ENCODE measurements at places on chromosomes 2 and 18.

DNA sequence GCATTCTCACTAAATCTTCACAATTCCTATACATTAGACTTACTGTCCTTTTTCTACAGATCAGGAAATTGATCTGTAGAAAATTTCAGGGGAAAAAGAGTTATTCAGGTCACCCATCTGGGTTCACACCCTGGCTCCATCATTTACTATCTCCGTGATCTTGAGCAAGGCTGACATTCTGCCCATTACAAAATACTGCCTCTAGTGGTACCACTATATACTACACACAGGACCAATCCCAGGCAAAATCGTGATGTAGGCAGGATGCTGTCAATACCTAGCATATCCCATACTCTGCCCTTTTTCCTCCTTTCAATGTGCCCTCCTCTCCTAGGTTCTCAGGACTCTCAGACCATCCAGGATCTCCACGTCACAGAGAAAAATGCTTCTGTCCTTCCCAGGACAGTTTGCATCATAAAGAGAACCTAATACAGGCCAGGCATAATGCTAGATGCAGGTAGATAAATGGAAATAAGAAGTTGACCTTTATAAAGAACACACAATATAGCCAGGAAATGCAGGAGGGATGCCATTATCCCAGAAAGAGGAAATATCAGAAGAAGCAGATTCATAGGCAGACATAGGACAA, 101.9 kb downstream of the CDH20 start:
- peak; percentile 11 for DNase-seq

DNA sequence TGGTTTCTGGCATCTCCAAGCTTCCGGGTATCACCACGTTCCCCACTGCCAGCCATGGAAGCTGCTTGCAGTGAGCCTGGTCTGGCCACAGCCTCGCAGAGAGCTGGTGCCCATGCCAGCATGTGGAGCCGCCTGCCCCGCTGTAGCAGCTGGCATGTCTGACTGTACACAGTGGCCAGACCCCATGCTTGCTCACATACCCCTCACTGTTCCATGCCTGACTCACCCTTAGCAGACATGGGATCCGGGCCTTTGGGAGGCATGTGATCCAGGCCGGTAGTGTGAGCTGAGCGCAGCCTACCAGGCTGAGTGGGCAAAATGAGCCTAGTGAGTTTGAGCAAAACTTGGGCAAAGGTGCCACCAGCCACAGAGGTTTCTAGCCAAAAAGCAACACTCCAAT, 18.8 kb upstream of the RPRD1A start:
- DNase-seq: no peak

DNA sequence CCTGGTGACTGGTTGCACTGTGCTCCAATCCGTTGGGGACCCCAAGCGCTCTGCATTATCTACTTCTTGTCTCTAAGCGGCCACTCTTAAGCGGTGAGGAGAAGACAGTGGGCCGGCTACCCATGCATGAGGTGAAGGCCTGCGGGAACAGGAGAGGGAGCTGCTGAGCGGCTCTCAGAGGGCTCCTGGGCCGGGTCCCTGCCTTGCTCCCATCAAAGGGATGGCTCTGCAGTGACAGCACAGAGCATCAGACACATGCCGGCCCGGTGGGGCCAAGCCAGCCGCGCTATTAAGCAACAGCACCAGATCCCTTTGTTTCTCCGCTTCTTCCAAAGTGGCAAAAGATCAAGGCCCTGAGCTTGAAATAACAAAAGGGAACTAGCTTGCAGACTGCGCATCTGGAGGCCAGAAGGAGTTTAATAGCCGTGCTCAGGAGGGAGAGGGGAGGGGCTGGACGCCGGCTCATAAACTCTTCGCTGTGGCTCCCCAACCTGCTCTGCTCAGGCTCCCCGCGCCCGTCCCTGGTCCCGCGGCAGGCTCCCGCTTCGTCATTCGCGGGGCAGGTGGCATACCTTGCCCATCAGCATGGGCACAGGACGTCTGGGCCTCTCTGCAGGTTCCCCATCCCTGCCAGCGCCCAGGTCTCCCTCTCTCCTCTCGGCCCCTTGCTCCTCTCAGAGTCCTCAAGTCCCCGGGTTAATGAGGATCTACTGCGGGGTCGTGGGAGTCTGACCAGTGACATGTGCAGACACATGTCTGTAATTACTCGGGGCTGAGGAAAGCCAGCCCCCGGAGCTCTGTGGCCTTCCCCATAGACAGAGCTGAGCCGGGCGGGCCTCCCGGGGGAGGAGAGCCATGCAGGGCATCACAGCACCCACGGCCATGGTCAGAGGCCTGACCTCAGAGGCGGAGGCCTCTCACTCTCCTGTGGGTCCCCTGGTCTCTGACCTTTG, 96.7 kb downstream of the ASB1 start:
- DNase-seq: peak; percentile 17

DNA sequence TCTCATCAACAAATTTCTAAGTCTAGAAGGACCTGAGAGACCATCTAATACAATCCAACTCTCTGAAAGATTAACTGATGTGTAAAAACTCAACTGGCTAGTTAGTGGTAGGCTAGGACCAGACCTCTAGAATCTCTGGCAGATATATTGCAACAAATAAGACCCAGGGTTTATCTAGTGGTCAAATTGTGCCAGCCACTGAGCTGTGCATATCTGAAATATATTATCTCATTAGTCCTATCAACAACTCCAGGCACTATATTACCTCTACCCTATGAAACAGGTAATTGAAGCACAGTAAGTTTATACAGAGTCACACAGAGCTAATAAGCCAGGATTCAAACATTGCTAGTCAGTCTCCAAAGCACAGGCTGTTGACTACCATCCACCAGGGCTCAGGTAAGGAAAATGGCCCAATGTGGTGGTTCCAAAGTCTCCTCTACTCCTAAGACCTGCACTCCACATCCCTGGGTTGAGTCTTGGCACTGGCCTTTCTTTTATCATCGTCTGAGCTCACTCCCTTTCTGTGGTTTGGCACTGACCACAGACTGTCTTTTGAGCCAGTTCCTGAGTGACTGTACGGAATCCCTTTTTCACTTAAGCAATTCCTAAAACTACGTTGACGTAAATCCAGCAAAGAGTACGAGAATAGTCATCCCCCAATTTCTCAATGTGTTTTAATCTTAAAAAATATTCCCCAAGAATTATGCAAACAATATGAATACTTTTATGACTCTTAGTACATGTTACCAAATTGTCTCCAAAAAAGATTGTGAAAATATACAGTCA, 11.9 kb upstream of the PID1 start:
- peak; percentile 100 for DNase-seq

DNA sequence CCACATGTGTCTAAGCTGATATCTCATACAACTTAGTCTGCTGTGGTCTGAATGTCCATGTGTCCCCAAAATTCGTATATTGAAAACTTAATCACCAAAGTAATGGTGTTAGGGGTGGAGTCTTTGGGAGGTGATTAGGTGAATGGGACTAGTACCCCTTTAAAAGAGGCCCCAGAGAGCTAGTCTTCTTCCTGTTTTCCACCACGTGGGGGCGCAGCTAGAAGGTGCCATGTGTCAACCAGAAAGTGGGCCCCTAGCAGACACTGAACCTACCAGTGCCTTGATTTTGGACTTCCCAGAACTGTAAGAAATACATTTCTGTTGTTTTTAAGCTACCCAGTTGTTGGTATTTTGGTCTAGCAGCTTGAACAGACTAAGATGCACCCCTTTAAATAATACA, 86.6 kb downstream of the ASB1 start:
- DNase-seq: peak; percentile 70

- peak; percentile 60 for DNase-seq
These were observed 1364.0 kb upstream of the NRXN1 start for GRCh38 chr2:52395912-52396311.

- DNase-seq: no peak
These were observed 516.3 kb upstream of the ID2 start for GRCh38 chr2:8165550-8165949.

GRCh38 chr2:63651356-63651755, 62.6 kb downstream of the MDH1 start:
- DNase-seq: no peak

GRCh38 chr2:31812051-31812798, 198.6 kb downstream of the MEMO1 start:
- peak; percentile 19 for DNase-seq

- DNase-seq: no peak
These were observed 110.3 kb downstream of the SNTG2 start for GRCh38 chr2:1060987-1061386.

DNA sequence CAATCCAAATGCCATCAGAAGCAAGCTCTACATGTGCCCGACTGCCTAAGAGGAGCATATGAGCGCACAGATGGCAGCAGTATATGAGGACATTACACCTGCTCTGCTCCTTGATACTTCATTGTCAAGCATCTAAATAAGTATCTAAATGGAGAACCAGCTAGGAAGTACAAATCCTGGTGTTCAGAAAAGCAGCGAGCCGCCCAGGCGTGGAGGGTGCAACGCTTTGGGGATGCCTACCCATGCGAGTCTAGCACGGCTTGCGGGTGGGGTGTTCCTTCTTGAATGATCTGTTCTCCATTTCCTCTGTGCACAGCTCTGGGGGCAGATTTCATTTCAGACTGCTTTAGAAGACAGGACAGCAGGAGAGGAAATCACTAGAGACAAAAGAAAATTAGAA, 63.0 kb upstream of the BCL2L11 start:
- no peak for DNase-seq

GRCh38 chr2:212033888-212034287, 504.7 kb downstream of the ERBB4 start:
- no peak for DNase-seq

DNA sequence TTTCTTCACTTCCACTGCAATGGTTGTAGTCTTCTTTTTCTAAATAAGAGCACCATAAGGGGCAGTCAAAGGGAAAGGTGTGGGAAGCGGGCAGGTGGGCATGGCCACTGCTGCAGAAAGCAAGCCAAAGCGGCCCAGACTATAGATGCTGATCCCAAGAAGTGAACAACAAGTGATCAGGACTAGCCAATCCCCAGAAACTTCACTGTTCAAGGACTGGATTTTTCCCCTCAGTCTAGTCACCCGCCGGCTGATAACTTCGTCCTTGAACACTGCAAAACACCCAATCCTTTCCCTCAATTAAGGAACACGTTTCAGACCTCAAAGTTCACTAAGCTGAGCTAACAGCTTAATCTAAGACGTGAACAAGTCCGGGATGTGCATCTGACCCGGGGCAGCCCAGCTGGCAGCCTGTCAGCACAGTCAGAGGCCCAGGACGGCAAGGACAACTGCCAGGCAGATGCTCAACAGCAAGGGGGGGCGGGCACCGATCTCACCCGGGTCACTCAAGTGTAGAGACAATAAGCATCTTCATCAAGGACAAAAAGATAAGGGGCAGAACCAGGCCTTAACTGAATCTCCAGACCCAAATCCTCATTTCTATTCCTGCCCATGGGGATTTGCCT, 59.8 kb downstream of the HDLBP start:
- DNase-seq: no peak

DNA sequence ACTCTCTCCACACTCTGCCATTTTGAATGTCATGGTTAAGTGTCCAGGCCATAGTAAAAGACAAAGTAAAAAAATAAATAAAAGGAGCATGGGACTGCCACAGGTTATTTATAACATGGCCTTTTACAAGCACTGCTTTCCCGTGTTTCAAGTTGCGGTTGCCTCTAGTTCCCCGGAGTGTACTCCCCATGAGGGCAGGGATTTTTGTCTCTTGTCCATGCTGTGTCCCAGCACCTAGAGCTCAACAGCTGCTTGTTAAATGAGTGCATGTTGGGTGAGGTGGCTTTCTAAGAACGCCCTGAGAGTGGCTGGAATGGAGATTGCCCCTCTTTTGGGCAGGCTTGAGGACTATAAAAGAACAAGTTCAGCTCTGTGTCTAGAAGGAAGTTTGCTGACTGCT, 8.4 kb downstream of the CAVIN2 start:
- DNase-seq: no peak

DNA sequence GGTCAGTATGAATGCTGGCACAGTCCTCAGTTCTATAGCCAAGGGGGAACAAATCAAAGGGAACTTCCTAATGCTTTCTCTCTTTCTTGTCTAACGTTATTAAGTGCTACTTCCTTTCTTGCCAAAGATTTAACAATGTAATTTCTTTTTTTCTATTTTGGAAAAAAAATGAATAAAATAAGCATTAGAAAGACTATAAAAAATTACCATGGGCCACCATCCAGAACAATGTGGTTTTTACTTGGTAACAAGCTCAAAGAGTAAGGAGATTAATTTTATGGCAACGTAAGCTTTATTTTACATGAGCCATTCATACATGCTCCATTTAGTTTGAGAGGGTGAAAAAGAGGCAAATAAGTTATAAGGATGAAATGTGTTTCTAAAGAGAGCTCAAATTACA, 40.1 kb downstream of the SERPINE2 start:
- no peak for DNase-seq

GRCh38 chr18:24474406-24474805, 14.0 kb downstream of the HRH4 start:
- DNase-seq: no peak

DNA sequence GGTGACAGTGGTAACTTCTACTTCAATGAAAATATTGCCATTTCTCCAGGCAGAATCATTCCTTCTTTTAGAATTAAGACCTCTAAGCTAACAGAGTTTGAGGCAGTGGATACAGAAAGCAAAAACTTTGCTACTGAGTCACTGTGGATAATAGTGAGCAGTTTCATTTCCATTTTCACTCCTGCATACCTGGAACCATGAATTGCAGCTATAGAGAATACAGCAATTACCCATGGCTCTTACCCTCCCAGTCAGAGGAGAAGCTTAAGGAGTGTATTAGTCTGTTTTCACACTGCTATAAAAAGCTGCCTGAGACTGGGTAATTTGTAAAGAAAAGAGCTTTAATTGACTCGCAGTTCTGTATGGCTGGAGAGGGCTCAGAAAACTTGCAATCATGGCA, 531.4 kb upstream of the CNTNAP5 start:
- no peak for DNase-seq

DNA sequence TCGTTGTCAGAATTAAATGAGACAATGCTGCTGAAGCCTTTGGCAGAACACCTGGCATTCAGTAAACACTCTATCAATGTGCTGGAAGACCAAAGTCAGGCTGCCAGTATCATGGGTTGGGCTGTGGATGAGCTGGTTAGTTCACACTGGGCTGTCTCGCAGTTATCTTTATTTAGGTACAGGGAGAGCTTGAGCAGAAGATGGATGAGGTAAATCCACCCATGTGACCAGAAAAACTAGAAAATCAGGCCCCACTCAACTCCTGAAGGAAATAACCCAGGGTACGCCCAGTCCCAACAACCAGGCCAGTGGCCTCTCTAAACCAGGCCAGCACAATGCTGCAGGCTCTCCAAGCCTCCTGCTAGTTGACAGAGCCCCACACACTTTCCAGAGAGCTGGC, 330.3 kb downstream of the TNS1 start:
- no peak for DNase-seq

GRCh38 chr2:85792783-85793441, 39.1 kb downstream of the ATOH8 start:
- DNase-seq: peak; percentile 91

Measured in fibroblast of pulmonary artery (primary cell).